HepG2 (cell line): ENCODE measurements at places on chromosomes 13 and 19. TPM values are rescaled to one million over a fixed set of nuclear protein-coding genes. Genes with fewer than 3 reads are reported as not detected.

DNA sequence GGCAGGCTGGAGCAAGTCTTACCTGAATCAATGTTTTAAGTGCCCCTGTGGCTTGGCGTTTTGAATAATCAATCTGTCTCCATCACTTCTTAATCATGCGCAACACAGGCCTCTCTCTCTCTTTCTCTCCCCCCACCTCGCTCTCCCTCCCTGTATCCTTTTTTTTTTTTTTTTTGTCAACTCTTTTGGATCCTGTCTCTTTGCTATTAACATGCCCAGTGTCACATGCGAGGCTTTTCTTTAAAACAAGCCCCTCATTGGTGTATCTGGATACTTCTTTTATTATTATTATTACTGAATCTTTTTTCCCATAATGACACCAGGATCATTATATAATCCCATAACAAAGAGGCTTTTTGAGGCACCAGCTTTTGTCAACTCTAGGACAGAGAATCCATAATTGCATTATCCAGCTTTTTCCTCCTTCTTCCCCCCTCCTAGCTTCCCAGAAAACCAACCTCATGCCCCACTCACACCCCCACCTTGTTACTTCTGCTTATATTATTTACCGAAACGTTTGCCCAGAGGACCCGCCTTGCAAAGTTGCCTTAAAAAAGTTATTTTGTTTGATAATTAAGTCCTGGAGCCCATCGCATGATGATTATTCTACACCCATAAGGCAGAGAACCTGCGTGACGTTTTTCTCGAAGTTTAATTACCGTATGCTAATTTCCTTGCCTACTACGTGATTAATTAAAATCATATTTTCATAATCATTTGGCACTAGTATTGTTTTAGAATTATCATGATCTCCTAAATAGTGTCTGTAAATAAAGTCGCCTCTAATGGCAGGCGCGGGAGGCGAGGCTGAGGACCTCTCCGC, 148.1 kb upstream of the ZNF536 start:
- H3K27me3 ChIP-seq: peaks cover 6% of the 10 kb centered on the region; the same call in 1 of the 2 replicates
- H3K4me3 ChIP-seq: no peak overlapping the region
- H3K27ac ChIP-seq: no peak overlapping the region
- peaks cover 18% of the 10 kb centered on the region; the same call in 1 of the 2 replicates for H3K4me1 ChIP-seq
- H3K36me3 ChIP-seq: no peaks in the 10 kb centered on the region
- no peak for DNase-seq

DNA sequence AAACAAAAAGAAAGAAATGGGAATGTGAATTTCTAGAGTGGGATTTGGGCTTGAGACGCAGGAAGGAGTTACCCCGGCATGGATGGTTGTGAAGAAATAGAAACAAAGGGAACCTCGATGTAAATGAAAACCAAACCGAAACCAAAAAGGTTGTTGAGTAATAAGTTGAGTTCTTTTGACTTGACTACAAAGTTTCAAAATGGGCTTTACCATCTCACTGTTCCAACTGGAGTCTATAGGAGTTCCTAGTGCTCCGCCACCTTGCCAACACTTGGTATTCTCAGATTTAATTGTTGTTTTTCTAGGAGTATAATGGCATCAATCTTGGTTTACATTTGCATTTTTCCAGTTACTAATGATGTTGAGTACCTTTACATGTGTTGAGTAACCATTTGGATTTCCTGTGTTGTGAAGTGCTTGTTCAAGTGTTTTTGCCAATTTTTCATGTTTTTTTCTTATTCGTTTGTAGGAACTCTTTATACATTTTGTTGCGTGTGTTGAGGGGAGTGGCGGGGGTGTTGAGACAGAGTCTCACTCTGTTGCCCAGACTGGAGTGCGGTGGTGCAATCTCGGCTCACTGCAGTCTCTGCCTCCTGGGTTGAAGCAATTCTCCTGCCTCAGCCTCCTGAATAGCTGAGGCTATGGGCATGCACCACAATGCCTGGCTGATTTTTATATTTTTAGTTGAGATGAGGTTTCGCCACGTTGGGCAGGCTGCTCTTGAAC, 9.2 kb downstream of the UBE2S start:
- H3K27ac ChIP-seq: no peak overlapping the region
- H3K36me3 ChIP-seq: peaks cover 2% of the 10 kb centered on the region
- DNase-seq: no peak
- no peaks in the 10 kb centered on the region for H3K27me3 ChIP-seq

DNA sequence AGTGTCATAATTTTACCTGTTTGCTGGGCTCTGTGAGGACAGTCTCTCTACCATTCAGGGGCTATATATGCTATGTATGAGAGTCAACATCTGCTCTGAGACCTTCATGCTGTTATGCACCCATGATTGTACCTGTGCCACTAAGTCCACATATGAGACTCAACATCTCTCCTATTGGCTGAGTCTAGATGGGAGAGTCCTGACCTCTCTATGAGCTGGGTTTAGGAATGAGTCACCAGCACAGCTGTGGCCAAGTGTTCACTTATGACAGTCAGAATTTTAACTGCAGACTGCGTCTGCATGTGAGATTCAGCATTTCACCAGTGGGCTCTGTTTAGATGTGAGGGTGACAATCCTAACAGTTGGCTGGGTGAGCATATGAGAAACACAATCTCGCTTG, 49.5 kb downstream of the ZNF729 start:
- no peaks in the 10 kb centered on the region for H3K4me1 ChIP-seq
- H3K27ac ChIP-seq: no peak overlapping the region
- no peaks in the 10 kb centered on the region for H3K27me3 ChIP-seq
- DNase-seq: no peak
- no peaks in the 10 kb centered on the region for H3K36me3 ChIP-seq
- H3K4me3 ChIP-seq: no peak overlapping the region

DNA sequence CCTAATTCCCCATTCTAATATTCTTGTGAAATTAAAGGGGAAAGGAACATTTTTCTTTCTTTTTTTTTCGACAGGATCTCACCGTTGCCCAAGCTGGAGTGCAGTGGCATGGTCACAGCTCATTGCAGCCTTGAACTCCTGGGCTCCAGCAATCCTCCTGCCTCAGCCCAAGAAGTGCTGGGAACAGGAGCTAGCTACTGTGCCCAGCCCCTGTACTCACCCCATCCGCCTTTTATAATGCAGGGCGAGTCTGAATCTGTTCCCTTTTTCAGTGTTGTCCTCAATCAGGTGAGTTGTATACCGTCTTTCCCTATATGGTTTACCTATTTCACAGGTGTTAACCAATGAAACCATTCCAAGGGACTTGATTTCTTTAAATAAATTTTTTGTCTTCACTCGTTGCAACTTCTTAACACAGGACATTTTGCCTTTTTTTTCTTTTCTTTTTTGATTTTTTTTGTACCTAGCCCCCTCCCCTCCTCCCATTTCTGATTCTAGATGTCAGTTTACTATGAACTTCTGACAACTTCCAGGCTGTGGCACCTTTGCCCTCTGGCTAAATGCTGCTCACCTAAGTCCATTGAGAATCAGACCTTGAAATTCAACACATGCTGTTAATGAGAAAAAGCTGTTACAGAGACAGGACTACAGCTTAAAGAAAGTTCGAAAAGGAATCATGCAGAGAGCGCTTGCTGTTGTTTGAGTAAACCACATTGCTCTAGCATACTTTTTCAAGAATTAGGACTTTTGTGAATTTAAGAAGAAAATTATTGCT, 562.1 kb upstream of the KLF12 start:
- H3K4me3 ChIP-seq: no peak overlapping the region
- H3K4me1 ChIP-seq: no peaks in the 10 kb centered on the region
- H3K27ac ChIP-seq: no peak overlapping the region
- no peaks in the 10 kb centered on the region for H3K27me3 ChIP-seq

- H3K27ac ChIP-seq: no peak overlapping the region
- no peaks in the 10 kb centered on the region for H3K4me1 ChIP-seq
- no peaks in the 10 kb centered on the region for H3K36me3 ChIP-seq
Measured at GRCh38 chr13:42847891-42848663, 66.7 kb downstream of the FAM216B start.

DNA sequence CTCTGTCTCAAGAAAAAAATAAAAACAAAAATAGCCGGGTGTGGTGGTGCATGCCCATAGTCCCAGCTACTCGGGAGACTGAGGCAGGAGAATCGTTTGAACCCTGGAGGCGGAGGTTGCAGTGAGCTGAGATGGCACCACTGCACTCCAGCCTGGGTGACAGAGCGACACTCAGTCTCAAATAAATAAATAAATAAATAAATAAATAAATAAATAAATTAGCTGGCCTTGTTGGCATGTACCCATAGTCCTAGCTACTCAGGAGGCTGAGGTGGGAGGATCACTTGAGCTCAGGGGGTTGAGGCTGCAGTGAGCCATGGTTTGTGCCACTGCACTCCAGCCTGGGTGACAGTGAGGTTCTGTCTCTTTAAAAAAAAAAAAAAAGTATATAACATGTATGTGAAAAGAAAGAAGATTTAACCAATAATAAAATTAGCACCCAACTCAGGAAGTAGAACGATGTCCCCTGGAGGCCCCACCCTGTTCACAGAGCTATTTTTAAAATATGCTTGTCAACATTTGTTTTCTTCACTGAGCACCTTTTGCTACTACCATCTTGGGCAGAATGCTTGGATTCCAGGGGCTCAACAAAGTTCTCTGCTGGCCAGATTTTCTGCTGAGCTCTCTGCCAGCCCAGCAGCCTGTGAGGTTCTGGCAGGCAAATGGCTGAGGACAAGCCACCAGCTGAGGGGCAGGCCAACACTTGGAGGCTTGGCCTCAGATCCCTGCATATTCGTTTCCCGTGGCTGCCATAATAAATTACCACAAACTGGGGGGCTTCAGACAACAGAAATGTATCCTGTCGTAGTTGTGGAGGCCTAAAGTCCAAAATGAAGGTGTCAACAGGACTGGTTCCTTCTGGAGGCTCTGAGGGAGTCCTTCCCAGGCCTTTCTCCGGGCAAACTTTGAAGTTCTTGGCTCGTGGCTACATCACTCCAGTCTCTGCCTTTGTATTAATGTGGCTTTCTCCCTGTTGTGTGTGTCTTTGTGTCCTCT, 5.2 kb downstream of the SLC25A42 start:
- no peak overlapping the region for H3K27ac ChIP-seq
- no peaks in the 10 kb centered on the region for H3K27me3 ChIP-seq
- no peak for DNase-seq
- H3K4me1 ChIP-seq: peaks cover 26% of the 10 kb centered on the region
- peaks cover 5% of the 10 kb centered on the region for H3K36me3 ChIP-seq
- H3K4me3 ChIP-seq: no peak overlapping the region

GRCh38 chr13:78323848-78324247, 279.5 kb downstream of the POU4F1 start:
- H3K4me3 ChIP-seq: no peak overlapping the region
- no peaks in the 10 kb centered on the region for H3K36me3 ChIP-seq
- H3K27me3 ChIP-seq: no peaks in the 10 kb centered on the region
- H3K4me1 ChIP-seq: no peaks in the 10 kb centered on the region

Gene AMER2
- not detected in 2 replicates for total RNA-seq

Gene ADPRHL1
- 0.34 and 0.40 TPM in 2 replicates for total RNA-seq

Gene CFAP97D2
- total RNA-seq: not detected in 2 replicates

Gene CYP4F3
- total RNA-seq: 5.6 and 17.8 TPM in 2 replicates

Gene KIR3DL1
- not detected in 2 replicates for total RNA-seq
